Activated naive CD8-positive, alpha-beta T cell treated with anti-CD3 and anti-CD28 coated beads, Interleukin-2, amount 10 ng/mL, durations not matched to agents 7 days and 5 days (primary cell): ENCODE measurements at places on chromosomes 1 and 21. TPM values are rescaled to one million over a fixed set of nuclear protein-coding genes. Genes with fewer than 3 reads are reported as not detected.

Gene SELL
- 130 TPM for total RNA-seq

DNA sequence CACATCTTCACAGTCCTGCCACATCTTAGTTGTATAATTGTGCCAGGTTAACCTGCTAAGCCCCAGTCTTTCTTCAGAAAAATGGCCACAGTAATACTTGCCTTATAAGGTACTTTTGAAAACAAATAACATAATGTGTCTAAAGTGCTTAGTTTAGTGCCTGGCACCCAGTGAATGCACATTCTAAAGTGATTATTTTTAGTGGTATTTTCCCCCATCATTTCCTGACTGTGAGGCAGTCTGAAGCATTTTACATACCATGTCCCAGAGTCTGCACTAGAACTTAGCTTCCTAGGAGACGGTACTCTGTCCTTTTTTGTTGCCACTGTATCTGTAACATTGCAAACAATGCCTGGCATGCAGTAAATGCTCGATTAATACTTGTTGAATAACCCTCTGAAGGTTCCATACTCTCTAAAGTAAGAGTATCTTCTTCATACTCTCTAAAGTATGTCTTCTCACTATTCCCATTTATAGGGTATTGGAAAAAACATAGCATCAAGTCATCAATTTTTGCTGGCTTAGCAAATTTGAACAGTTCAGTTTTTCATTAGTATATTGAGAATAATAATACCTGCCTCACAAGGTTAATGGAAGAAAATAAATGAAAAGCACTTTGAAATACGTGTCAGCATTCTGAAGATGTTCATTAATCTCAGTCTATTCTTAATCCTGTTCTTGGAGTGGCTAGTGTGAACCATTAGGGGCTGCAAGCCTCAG is 43.7 kb downstream of the FMO3 start:
- no peak for DNase-seq

DNA sequence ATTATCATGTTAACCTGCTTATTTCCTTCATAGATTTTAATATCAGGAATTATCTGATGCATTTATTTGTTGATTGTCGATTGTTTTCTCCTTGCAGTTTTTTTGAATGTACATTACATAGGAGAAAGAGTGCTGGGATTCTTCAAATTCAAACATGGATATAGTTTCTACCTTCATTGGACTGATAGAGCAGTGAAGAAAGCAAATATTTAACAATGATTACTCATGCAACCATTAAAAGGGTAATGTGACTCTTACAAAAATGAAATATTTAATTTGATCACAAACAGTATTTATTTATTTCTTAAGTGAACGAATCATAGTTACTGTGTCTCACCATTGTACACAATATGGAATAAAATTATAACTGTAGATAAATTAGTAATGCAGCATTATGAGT is 350.9 kb downstream of the BRINP3 start:
- DNase-seq: no peak

Gene RGS13
- not detected for total RNA-seq

Gene LCK
- 472 TPM for total RNA-seq

GRCh38 chr1:159935305-159935704 is 10.0 kb upstream of the TAGLN2 start:
- DNase-seq: no peak

Gene LCE3E
- total RNA-seq: not detected

- no peak for DNase-seq
Observed at GRCh38 chr21:33059380-33059841, 10.5 kb upstream of the OLIG1 start.

DNA sequence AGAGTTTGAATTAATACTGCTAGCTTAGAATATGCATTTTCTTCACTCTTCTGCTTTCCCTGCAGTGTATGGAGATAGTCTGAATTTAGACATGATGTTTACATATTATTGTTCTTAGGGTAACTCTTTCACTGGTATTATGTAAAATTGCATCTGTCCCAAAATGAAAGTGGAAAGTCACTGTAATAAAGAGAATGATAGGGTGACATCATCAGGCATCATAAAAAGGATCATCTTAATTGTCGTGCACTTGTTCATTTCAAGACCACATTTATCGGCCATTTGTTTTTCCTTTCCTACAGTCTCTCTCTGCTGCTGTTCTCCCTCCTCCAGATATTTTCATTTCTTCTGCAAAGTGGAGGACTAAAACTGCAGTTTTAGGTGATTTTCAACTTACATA is 61.9 kb upstream of the ZNF281 start:
- DNase-seq: no peak
